ENCODE measurements at places on chromosomes 16 and 17.

GRCh38 chr17:71407981-71408380, 712.8 kb upstream of the SOX9 start:
- DNase-seq = no peak

GRCh38 chr17:45777388-45777787, 6.7 kb upstream of the CRHR1 start:
- no peak for DNase-seq

DNA sequence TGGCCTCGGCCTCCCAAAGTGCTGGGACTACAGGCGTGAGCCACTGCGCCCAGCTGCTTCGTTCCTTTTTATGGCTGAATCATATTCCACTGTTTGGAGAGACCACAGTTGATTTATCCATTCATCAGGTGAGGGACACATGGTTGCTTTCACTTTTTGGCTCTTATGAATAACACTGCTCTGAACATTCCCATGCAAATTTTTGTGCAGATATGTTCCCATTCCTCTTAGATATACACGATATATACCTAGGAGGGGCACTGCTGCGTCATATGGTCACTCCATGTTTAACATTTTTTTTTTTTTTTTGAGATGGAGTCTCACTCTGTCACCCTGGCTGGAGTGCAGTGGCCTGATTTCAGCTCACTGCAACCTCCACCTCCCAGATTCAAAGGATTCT, 13.9 kb upstream of the GLIS2 start:
- no peak for DNase-seq

- DNase-seq = no peak
Measured at GRCh38 chr17:76752006-76752405, 14.1 kb downstream of the MFSD11 start.

GRCh38 chr17:52536489-52536888, 378.0 kb upstream of the CA10 start:
- DNase-seq = no peak

DNA sequence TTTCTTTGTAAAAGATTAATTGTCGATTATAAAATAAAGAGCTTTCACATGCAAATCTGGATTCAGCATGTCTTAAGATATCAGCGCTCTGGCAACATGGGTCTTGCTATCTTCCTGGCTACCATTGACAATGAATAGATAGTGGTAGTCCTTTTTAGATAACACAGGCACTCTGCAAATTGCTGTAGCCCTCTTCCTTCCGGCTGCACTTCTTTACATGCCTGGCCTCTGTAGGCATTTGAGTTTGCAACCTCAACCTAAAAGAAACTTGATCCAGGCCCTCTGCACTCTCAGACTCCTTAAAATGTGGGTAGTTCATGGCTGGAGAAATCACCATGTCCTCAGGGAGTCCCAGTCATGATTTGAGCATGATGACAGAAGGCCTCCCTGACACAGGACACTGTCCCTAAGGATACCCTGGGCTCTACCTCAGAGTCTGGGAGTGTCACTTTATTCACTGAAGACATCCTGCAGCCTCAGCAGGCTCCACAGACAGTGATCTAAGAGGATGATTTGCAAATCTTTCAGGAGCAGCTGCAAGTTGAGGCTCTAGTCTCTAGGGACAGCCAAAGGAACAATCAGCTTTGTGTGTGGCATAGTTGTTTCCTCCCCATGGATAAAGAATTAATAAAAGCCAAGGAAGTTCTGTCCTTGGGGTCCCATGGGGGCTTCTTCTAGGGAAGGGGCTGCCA, 529.4 kb downstream of the RBFOX1 start:
- DNase-seq = no peak

DNA sequence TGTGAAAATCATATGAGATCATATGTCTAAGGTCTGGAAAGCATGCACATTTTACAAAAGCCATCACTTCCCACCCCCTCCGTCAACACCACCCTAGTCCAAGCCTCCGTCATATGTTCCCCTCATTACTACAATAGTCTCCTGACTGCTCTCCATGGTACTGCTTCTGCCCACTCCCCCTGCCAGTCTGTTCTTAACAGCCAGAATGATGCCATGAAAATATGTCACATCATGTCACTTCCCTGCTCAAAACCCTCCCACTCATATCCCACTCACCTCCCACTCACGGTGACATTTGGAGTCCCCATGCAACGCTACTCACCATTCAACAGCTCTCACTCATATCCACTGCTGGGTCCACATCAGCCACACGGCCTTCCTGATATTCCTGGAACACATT, 432.3 kb downstream of the XYLT1 start:
- DNase-seq = no peak

- peak; percentile 90 for DNase-seq
Measured at GRCh38 chr17:17511881-17512858, 16.0 kb upstream of the RASD1 start.

GRCh38 chr17:72797142-72797541, 295.3 kb downstream of the SLC39A11 start:
- DNase-seq = no peak

GRCh38 chr16:12184419-12184917, 207.9 kb downstream of the SNX29 start:
- DNase-seq = no peak

DNA sequence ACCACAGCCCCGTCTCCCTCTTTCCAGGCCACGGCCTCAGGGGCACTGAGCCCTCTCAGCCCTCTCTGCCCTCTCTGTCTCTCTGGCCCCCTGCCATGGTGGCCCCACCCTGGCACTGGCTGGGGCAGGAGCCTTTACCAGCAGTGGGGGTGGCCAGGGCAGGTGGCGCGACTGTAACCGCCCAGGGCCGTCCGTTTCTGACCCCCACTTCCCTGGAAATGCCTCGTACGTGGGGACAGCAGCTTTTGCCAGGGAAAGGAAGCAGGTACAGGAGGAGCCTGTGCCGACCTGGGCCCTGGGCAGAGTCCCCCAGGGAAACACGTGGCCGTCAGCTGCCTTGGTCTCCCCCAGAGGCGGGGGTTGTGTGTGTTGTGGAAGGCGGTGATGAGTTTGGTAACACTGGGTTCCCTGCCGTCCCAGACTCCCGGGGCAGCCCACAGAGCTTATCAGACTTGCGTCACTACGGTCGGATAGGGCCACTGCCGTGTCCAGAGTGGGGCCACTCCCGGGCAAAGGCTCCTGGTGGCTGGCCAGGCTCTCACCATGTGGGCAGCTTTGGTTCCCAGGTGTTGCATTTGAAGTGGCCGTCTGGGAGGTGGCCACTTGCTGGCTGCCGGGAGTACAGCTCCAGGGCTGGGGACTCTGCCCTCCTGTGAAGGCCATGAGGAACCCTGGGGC, 249.3 kb upstream of the CIBAR2 start:
- no peak for DNase-seq

DNA sequence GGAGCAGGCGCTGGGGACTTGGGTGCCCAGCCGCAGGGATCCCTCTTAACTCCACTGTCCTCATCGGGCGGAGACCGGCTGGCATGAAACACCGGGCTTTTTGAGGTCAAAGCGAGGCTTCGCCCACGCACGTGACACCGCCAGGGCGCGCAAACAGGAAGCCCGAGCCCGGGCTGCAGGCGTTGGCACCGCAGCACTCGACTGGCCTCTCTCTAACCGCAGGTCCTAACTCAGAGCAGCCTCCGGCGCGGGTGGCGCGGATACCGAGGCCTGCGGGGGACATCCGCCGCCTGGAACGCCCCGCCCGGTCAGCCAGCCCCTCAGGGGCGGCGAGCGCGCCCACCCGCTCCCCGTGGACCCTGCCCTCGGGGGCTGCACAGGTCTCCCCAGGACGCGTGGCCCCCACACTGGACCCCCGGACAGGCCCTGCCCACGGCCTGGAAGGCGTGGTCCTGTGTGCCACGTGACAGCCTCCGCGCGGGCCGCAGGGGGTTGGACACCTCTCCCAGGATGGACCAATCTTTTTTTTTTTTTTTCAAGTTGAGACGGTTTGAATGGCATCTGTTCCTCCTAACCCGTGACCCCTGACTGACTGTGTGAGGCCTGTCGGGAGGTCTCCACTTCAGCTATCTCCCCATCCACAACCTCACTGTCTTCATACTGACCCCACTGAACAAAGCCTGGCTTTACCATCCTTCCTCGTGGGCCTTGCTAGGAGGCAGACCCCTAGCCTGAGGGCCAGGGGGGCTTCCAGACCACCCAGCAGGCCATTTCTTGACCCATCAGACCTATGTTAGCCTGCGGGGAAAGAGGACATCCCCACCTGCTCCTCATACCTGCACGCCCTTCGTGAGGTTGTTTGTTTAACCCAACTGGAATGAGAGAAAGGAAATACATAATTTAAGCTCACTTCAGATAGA, 8.4 kb upstream of the SLC47A2 start:
- peak; percentile 91 for DNase-seq

DNA sequence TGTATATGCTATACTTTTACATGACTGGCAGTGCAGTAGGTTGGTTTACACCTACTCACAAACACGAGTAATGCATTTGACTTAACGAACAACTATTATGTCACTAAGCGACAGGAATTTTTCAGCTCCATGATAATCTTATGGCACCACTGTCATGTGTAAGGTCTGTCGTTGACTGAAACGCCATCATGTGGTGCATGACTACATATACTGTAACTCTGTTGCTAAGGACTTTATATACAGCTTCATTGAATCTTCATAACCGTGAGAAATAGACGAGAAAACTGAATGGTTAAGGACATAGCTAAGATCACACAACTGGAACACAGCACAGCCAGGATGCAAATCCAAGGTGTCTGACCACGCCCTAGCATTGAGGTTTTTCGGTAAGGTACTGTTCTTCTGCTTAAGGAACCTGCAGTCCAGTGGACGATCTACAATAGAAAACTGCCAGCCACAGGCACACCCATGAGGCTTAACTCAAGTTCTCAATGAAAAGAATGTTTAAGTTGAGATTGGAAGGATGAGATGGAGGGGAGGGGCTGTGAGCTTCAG, 3.3 kb downstream of the CFAP20 start:
- DNase-seq = no peak

- no peak for DNase-seq
Measured at GRCh38 chr17:63998050-63998720, at the start of gene PRR29. TSS of gene PRR29 (plus strand) at chr17:63998351. CDS start at chr17:63998365, 14 bp downstream.

DNA sequence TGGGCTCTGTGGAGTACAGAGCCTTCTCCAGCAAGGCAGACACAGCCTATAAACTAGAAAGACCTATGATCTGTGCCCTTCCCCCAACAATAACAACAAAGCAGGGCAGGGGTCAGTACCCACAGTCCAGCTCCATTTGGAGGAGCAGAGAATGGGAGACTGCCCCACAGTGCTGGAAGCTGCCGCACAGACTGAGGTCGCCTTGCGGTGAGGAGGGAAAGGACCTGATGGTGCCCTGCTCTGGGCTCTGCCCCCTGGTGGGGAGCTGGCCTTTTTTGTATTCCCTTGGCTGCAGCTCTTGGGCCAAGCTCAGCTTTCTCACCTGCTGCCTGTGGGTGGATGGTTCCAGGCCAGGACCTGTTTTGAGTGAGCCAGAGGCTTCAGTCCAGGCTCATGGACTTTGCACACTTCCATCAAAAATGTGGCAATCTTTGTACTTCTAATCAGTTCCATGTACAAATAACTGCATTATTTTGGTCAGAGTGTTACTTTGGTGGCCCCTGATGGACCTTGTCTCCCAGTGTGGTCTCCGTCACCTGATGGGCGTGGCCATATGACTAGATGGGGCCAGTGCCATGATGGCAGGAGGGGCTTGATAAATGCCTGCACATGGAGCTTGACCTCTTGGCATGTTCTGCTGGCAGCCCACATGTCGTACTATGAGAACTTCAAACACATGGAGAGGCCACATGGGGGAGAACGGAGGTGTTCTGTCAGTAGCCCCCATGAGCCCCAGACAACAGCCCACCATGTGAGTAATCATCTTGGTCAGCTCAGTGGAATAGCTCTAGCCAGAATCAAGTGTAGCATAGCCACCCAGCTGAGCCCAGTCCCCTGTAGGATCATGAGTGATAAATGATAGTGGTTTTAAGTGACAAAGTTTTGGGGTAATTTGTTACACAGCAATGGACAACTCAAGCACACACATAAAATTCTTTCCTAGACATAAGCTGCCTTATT, 24.2 kb downstream of the B9D1 start:
- peak; percentile 52 for DNase-seq

DNA sequence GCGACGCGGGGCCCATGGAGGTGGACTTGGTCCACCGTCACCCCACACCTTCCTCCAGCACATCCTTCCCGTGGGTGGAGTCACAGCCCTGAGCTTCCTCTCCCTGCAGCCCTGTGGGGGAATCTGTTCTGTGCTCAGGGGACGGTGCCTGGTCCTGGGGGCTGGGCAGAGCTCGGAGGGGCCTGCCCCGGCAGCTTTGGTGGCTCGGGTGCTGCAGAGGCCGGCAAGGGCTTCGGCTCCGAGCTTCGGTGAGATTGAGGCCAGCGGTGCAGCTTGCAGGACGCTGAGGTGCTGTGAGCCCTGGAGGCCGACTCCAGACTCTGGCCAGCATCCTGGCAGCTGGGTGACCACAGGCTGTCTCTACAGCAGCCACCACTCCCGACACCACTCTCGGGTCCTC, 36.4 kb downstream of the METRNL start:
- no peak for DNase-seq

DNA sequence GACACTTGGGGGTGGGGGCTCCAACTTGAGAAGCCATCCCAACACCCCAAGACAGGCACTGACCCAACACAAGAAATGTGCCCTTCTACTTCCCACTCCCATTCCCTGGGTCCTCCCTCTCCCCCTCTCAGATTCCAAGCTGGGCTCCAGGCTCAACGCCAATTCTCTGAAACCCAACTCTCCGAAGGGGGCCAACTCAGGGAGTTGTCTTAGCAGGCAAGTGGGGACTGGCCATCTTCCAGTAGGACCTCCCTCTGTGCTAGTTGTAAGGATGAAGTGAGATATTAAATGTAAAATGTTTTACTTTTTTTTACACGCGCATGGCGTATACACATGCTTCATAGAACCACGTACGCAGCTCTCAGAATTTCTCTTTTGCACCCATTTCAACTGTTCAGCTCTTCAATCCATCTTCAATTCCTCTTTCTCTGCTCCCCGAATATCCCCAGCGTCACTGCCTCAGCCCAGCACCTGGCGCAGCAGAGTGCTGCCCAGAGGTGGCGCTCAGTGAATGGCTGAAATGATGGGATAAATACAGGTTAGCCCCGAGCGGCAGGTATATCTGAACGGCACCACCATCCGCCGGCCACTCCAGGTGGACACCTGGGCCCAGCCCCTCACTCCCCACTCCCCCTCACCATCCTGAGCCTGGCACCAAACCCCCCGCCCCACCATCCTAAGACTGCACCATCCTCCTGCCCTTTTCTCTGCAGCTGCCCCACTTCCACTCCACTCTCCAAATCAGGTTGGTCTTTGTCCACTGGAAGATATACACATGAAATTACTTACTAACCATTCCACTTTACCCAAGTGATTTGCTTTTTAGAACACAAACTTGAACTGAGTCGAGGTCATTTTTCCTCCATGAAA, 43.9 kb upstream of the TNRC6C start:
- peak; percentile 14 for DNase-seq

- DNase-seq = no peak
Measured at GRCh38 chr16:85027958-85028684, 526 bp downstream of the KIAA0513 start.

Data from MCF 10A (cell line).